ENCODE measurements at places on chromosomes 11 and 22.

DNA sequence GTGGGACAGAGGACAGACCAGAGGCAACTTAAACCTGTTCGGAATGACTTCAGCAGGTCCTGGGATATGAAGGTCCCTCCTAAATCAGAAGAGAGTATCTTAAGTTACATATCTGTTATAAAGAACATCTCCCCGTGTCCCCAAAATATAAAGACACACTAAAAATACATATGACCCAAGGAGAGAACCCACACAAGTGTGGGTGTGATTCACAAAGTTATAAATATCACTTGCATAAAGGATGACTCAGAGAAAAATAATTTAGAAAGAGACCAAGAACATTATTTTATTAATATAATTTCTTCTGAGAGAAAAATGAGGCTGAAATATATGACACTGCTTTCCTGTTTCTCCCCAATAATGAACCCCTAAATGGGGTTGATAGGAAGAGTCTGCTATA lies 14.2 kb downstream of the OR5B21 start:
- H3K36me3 ChIP-seq = no peaks in the 10 kb centered on the region
- no peaks in the 10 kb centered on the region for H3K4me1 ChIP-seq
- H3K4me3 ChIP-seq = no peak overlapping the region

- H3K27me3 ChIP-seq = no peaks in the 10 kb centered on the region
- H3K36me3 ChIP-seq = no peaks in the 10 kb centered on the region
- H3K4me3 ChIP-seq = no peak overlapping the region
- H3K4me1 ChIP-seq = peaks cover 11% of the 10 kb centered on the region
- H3K27ac ChIP-seq = no peak overlapping the region
Observed at GRCh38 chr22:21579474-21579851, 11.9 kb downstream of the UBE2L3 start.

- no peak overlapping the region for H3K27ac ChIP-seq
- H3K4me1 ChIP-seq = no peaks in the 10 kb centered on the region
- no peak overlapping the region for H3K4me3 ChIP-seq
- no peak for DNase-seq
Observed at GRCh38 chr11:43712676-43713075, 32.1 kb downstream of the HSD17B12 start.

GRCh38 chr11:76293189-76293631 lies 86.9 kb upstream of the WNT11 start:
- H3K27me3 ChIP-seq = no peaks in the 10 kb centered on the region
- H3K36me3 ChIP-seq = no peaks in the 10 kb centered on the region
- H3K4me3 ChIP-seq = no peak overlapping the region

- no peak for DNase-seq
- H3K27ac ChIP-seq = no peak overlapping the region
- no peaks in the 10 kb centered on the region for H3K36me3 ChIP-seq
- H3K4me1 ChIP-seq = no peaks in the 10 kb centered on the region
Observed at GRCh38 chr11:74487875-74488274, 5.6 kb downstream of the LIPT2 start.

GRCh38 chr11:66886671-66887221 lies 29.9 kb downstream of the LRFN4 start:
- H3K4me3 ChIP-seq = no peak overlapping the region
- no peak for DNase-seq
- H3K4me1 ChIP-seq = no peaks in the 10 kb centered on the region
- no peaks in the 10 kb centered on the region for H3K36me3 ChIP-seq
- H3K27me3 ChIP-seq = no peaks in the 10 kb centered on the region

- H3K27ac ChIP-seq = no peak overlapping the region
- H3K4me1 ChIP-seq = no peaks in the 10 kb centered on the region
- no peaks in the 10 kb centered on the region for H3K36me3 ChIP-seq
- DNase-seq = no peak
Observed at GRCh38 chr11:59551659-59552521, 40.6 kb downstream of the OR4D9 start.

- H3K4me1 ChIP-seq = no peaks in the 10 kb centered on the region
- H3K4me3 ChIP-seq = no peak overlapping the region
- H3K27ac ChIP-seq = no peak overlapping the region
- no peaks in the 10 kb centered on the region for H3K27me3 ChIP-seq
- no peak for DNase-seq
Observed at GRCh38 chr11:78666675-78667160, 92.1 kb upstream of the NARS2 start.

DNA sequence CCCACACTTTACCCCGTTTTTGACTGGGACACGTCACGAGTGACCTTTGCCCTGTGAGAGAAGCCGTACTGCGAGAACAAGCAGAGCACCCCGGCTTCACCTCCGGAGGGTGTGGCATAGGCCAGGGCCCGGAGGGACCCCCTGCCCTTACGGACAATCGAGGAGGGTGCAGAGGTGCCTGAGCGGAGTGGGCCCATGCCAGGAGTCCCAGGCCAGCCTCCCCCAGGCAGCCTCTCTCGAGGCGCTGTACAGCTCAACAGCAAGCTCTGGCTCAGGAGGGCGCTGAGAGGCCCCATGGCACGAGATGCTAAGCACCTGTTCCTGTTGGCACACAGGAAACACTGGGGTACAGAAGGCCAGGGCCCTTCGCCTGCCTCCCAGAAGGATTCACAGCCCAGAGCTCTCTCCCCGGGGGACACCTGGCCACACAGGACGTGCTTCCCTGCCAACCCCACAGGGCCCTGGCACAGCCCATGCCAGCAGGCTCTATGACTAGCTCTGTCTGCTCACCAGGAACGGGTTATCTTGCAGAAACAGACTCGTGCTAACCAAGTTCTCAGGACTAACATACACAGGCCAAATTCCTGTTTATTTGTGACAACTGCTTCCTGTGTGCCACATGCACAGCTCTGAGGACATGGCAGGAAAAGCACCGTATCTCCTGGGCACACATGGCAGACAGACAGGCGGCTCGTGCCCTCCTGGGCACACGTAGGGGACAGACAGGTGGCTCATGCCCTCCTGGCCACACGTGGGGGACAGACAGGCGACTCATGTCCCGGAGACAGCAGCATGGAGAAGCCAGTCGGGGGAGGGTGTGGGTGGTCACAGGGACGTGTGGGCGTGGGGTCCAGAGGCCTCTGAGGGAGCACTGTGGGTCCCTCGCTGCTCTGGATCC lies 11.6 kb downstream of the TOLLIP start:
- no peak for DNase-seq
- no peak overlapping the region for H3K27ac ChIP-seq
- no peaks in the 10 kb centered on the region for H3K27me3 ChIP-seq
- H3K4me1 ChIP-seq = no peaks in the 10 kb centered on the region

DNA sequence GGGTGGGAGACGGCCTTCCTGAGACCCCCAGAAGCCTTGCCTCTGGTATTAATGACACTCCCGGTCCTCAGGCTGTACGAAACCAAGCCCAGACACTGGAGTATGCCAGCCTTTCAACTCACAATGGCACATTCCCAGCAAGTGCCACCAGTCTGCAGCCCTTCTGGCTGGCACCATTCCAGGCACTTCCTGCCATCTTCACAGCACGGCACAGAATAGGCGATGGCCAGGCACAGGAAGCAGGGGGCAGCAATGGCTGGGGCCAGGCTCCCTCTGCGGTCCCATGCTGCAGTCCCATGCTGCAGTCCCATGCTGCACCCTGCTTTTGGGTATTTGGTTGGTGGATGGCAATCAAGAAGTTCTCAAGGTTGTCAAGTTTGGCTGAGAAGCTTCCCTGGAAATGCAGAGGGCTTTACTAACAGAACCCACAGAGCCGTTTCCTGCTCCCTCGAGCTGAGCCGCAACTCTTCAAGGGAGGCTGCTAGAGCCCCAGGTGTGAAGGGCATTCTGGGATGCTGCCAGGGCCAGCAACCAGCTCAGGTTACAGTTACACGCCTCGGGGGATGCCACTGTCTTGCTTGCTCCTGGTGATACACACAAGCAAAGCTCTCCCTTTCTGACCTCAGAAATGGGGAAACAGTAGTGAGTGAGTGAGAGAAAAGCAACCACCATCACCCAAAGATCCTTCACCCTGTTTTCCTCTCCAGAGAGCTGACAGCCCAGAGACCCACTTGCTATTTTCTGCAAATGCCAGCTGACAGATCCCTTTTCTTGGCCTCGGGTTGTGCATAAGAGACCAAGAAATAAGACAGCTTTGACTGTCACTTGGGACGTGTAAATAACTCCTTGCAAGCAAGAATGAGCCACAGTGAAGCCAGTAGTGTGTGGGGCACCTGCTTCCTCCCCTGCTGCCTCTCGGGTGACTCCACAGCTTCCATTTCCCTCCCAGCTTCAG lies 23.9 kb downstream of the LRFN4 start:
- no peaks in the 10 kb centered on the region for H3K36me3 ChIP-seq
- H3K27me3 ChIP-seq = no peaks in the 10 kb centered on the region
- no peak for DNase-seq

- no peak for DNase-seq
- no peaks in the 10 kb centered on the region for H3K36me3 ChIP-seq
- H3K4me3 ChIP-seq = no peak overlapping the region
- peaks cover under 1% of the 10 kb centered on the region for H3K4me1 ChIP-seq
Observed at GRCh38 chr11:70186420-70186819, 16.7 kb upstream of the FADD start.

- H3K36me3 ChIP-seq = no peaks in the 10 kb centered on the region
- peaks cover 60% of the 10 kb centered on the region for H3K4me1 ChIP-seq
- H3K27me3 ChIP-seq = no peaks in the 10 kb centered on the region
- no peak overlapping the region for H3K4me3 ChIP-seq
- no peak for DNase-seq
- peak overlapping the region; percentile 94 for H3K27ac ChIP-seq
Observed at GRCh38 chr11:128343135-128343514, 244.2 kb downstream of the ETS1 start.

DNA sequence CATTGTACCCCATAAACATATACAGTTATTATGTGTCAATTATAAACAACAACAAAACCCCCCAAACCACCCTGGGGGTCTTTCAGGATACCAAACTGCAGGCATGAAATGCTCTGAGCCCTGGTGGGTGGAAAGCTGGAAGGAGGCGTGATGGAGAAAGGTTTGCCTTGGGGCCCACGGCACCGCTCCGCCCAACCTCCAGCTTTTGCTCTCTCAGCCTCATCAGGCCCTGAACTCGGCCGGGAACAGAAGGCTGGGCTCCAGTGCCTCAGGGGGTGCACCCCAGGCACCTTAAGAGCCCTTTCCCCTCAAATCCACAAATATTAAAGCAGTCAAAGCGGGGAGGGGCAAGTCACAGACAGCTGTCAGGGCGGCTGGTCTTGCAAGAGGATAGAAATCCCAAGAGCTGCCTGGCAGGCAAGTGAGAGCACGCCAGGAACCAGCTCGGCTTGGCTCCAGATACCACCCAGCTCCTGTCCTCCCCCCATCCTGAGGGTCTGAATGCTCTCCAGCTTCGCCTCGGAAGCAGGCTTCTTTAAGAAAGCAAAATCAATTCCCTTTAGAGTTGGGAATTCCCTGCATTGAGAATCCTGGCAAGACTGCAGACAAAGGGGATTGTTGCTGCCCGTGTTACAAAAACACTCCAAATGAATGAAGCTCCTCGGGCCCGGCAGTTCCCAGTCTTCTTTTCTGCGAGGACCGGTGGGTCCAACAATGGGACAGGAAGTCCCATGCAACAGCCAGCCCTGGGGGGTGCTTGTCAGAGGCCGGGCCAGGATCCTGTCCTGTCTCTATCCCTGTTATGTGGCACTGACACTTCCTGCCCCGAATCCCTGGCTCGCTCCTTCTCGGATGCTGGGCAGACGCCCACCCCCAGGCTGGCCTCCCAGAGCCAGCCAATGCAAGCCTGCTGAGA lies 80.8 kb downstream of the NAT10 start:
- no peak for DNase-seq
- no peaks in the 10 kb centered on the region for H3K4me1 ChIP-seq
- H3K27me3 ChIP-seq = no peaks in the 10 kb centered on the region
- H3K4me3 ChIP-seq = no peak overlapping the region

- H3K27me3 ChIP-seq = no peaks in the 10 kb centered on the region
- no peak for DNase-seq
- no peak overlapping the region for H3K4me3 ChIP-seq
Observed at GRCh38 chr22:46088541-46089311, 61.6 kb upstream of the PPARA start.

GRCh38 chr22:48826546-48826945 lies 1001.1 kb downstream of the BRD1 start:
- no peak for DNase-seq
- H3K4me1 ChIP-seq = no peaks in the 10 kb centered on the region
- no peak overlapping the region for H3K4me3 ChIP-seq
- no peaks in the 10 kb centered on the region for H3K36me3 ChIP-seq
- H3K27ac ChIP-seq = no peak overlapping the region
- no peaks in the 10 kb centered on the region for H3K27me3 ChIP-seq

DNA sequence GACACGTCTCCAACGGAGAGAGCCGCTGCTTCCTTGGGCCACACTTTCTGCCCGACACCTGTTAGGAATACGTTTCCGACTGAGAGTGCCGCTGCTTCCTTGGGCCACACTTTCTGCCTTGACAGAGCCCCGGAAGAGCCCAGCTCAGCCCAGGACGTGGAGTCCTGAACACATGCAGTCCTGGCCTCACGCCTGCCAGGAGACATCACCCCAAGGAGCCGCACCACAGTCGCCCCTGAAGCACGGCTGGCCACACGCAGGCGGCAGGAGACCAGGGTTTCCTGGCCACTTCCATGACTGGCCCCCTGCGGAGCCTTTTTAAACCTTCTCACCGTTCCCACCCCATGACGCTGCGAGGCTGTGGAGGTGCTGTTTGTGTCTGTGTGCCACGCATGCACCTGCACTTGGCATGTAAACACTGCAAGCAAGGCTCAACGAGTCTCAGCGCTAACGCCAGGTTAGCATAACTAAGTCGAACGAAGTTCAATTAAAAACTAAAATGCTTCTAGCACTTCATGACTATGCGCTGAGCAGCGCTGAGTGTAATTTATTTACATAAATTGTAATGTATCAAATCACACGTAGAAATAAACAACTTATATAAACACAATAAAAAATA lies 8.8 kb downstream of the TOLLIP start:
- no peaks in the 10 kb centered on the region for H3K4me1 ChIP-seq
- peaks cover 10% of the 10 kb centered on the region for H3K36me3 ChIP-seq
- DNase-seq = no peak
- no peak overlapping the region for H3K27ac ChIP-seq
- H3K4me3 ChIP-seq = no peak overlapping the region
- H3K27me3 ChIP-seq = no peaks in the 10 kb centered on the region

DNA sequence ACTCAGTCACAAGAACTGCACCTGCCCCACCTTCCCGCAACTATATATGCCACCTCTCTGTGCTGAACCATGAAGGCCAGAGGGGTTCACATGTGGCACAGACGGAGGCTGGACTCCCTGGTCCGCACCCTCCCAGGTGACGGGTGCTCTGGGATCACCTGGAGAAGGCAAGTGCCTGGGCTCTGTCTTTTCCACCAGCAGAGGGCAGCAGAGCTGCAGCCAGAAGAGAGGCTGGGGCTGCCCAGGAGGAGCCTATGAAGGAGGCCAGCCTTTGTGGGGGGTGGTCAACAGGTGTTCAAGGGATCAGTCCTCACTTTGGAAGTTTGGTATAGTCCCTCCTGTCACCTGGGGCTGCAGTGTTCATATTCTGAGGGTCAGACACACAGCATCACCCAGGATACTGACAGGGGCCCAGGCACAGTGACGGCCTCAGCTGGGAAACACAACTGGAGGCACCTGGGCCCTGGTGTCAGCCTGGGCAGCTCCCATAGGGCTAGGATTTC lies 39.2 kb upstream of the IGLL5 start:
- H3K36me3 ChIP-seq = no peaks in the 10 kb centered on the region
- no peak overlapping the region for H3K4me3 ChIP-seq
- H3K27me3 ChIP-seq = no peaks in the 10 kb centered on the region
- H3K4me1 ChIP-seq = peaks cover 9% of the 10 kb centered on the region
- DNase-seq = peak; percentile 35
